CD4-positive, alpha-beta memory T cell (primary cell): ENCODE measurements at places on chromosomes 5 and 9. TPM values are rescaled to one million over a fixed set of nuclear protein-coding genes. Genes with fewer than 3 reads are reported as not detected.

- H3K4me1 ChIP-seq, result no peaks in the 10 kb centered on the region
- H3K27me3 ChIP-seq, result no peaks in the 10 kb centered on the region
- no peaks in the 10 kb centered on the region for H3K36me3 ChIP-seq
- DNase-seq, result no peak
Observed at GRCh38 chr5:122607818-122608217, 167.1 kb upstream of the SNX2 start.

DNA sequence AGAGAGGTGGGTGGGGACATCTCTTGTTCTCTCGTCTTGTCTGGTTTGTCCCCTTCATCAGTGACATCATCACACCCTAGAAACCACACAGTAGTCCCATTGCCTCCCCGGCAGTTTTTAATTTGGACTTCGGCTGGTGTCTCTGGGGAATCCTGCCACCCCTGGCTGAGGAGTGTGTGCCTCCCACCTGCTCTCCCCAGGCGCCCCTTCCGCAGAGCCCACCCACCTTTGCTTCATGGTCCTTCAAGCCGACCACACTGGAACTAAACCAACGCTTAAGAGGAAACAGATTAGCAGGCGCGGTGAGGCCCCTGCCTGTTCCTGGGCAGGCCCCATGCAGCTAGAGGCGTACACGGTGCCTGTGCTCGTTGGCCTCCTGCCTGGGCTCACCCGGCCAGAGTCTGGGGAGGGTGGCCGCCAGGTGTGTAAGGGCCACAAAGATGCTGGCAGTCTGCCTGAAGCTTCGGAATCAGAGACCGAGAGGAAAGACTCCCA is 107.6 kb upstream of the SPRY4 start:
- peak; percentile 71 for DNase-seq
- peak overlapping the region; percentile 62 for H3K27ac ChIP-seq
- no peaks in the 10 kb centered on the region for H3K27me3 ChIP-seq
- no peak overlapping the region for H3K4me3 ChIP-seq
- no peaks in the 10 kb centered on the region for H3K36me3 ChIP-seq

- no peak overlapping the region for H3K4me3 ChIP-seq
- peaks cover 10% of the 10 kb centered on the region for H3K27me3 ChIP-seq
- no peak for DNase-seq
- H3K27ac ChIP-seq, result no peak overlapping the region
- H3K4me1 ChIP-seq, result no peaks in the 10 kb centered on the region
Observed at GRCh38 chr5:179345183-179345432, 153 bp downstream of the ADAMTS2 start.

GRCh38 chr5:173835661-173836060 is 52.5 kb upstream of the CPEB4 start:
- H3K4me3 ChIP-seq, result no peak overlapping the region
- H3K27me3 ChIP-seq, result no peaks in the 10 kb centered on the region
- DNase-seq, result no peak
- H3K27ac ChIP-seq, result no peak overlapping the region

DNA sequence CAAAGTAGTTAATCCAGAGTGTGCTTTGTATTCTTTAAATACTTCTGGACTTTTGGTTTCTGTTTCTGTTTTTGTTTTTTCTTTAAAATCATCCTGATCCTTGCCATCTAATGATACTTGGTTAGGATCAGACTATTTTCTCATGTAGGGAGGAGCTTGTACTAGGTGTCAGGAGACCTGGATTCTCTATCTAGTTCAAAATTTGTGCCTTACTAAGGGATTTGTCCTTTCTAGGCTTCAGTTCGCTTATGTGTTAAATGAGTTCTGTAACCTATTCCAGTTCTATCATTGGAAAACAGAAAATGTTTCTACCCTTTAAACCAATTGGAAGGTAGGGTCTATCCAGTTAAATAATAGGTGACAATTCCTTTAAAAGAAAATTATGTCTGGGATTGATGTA is 3.3 kb upstream of the MEF2C start:
- H3K4me1 ChIP-seq, result peaks cover 22% of the 10 kb centered on the region
- H3K27ac ChIP-seq, result no peak overlapping the region
- no peak overlapping the region for H3K4me3 ChIP-seq
- H3K27me3 ChIP-seq, result peaks cover 5% of the 10 kb centered on the region
- no peaks in the 10 kb centered on the region for H3K36me3 ChIP-seq

DNA sequence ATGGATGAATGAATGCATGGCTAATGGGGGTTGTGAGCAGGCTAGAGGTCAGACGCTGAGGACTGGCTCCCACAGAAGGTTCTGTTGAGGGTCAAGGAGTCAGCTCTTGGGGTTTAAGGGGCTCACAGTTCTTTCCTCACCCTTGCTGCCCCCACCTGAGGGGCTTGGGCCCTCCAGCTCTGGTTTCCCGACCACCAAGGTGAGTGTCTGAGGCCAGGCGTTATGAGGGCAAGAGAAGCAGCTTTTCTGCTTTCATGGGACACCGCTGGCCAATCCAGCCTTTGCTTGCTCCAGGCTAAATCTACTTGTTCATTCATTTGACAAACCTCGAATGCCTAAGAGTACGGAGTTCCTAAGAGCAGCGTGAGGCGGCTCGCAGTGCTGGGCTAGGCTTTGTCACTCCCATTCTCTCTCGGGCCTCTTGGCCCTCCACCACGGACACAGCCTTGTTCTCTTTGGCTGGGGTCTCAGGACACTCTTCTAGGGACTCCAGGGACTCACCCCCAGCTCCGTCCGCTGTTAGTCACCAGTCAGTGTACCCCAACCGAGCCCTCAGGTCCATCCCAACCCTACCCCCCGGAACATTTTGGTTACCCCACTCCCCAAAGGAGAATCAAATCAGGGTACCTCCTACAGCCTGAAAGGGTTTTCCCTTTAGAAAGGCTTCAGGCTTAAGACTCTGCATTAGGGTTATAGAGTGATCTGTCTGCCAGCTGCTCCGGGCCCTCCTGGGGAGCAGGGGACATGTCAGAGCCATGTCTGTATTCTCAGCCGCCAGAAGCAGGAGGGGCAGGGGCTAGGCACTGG is 210.1 kb upstream of the MVB12B start:
- no peaks in the 10 kb centered on the region for H3K4me1 ChIP-seq
- H3K4me3 ChIP-seq, result no peak overlapping the region
- peaks cover 5% of the 10 kb centered on the region for H3K27me3 ChIP-seq
- no peak overlapping the region for H3K27ac ChIP-seq
- H3K36me3 ChIP-seq, result no peaks in the 10 kb centered on the region
- DNase-seq, result no peak

- no peaks in the 10 kb centered on the region for H3K27me3 ChIP-seq
- H3K36me3 ChIP-seq, result no peaks in the 10 kb centered on the region
- H3K27ac ChIP-seq, result no peak overlapping the region
- no peak overlapping the region for H3K4me3 ChIP-seq
Observed at GRCh38 chr5:110354915-110355644, 371.4 kb downstream of the TMEM232 start.

GRCh38 chr5:167921796-167922195 is 369.6 kb upstream of the WWC1 start:
- no peaks in the 10 kb centered on the region for H3K4me1 ChIP-seq
- H3K36me3 ChIP-seq, result no peaks in the 10 kb centered on the region
- DNase-seq, result no peak
- H3K4me3 ChIP-seq, result no peak overlapping the region
- no peaks in the 10 kb centered on the region for H3K27me3 ChIP-seq
- H3K27ac ChIP-seq, result no peak overlapping the region

DNA sequence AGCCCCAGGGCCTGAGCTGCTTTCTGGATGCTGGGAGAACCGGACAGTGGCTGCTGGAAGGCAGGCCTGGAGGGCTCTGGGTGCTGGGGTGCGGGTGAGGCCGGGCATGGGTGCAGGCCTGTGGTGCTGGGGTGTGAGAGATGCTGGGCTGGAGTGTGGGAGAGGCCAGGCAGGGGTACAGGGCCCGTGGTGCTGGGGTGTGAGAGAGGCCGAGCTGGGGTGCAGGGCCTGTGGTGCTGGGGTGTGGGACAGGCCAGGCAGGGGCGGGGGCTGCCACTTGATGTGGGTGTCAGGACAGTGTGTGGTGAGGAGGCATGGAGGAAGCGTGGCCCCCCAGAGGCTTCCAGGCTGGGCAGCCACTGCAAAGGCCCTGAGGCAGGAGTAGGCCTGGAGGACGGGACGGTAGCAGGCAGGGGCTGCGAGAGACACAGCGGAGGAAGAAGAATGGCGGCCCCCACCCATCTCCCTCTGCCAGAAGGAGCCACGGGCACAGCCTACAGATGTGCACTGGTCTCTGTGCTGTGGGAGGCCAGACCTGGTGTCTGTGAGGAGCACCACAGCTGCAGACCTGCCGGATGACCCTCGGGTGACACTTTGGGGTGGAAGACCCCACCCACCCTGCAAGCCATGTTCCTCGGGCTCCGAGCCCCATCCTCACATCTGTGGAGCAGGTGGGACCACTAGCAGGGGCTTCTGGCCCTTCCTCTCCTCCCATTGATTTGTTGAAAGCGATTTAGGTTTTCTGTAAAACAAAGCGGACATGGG is 9.3 kb downstream of the NKD2 start:
- no peak for DNase-seq
- no peaks in the 10 kb centered on the region for H3K27me3 ChIP-seq
- no peaks in the 10 kb centered on the region for H3K4me1 ChIP-seq
- no peaks in the 10 kb centered on the region for H3K36me3 ChIP-seq

GRCh38 chr9:34370970-34371880 is 5.5 kb downstream of the MYORG start:
- H3K4me1 ChIP-seq, result peaks cover 8% of the 10 kb centered on the region
- H3K27me3 ChIP-seq, result no peaks in the 10 kb centered on the region

- no peaks in the 10 kb centered on the region for H3K36me3 ChIP-seq
- no peaks in the 10 kb centered on the region for H3K27me3 ChIP-seq
- H3K4me1 ChIP-seq, result no peaks in the 10 kb centered on the region
Observed at GRCh38 chr9:137485343-137486140, 26.4 kb upstream of the NSMF start.

DNA sequence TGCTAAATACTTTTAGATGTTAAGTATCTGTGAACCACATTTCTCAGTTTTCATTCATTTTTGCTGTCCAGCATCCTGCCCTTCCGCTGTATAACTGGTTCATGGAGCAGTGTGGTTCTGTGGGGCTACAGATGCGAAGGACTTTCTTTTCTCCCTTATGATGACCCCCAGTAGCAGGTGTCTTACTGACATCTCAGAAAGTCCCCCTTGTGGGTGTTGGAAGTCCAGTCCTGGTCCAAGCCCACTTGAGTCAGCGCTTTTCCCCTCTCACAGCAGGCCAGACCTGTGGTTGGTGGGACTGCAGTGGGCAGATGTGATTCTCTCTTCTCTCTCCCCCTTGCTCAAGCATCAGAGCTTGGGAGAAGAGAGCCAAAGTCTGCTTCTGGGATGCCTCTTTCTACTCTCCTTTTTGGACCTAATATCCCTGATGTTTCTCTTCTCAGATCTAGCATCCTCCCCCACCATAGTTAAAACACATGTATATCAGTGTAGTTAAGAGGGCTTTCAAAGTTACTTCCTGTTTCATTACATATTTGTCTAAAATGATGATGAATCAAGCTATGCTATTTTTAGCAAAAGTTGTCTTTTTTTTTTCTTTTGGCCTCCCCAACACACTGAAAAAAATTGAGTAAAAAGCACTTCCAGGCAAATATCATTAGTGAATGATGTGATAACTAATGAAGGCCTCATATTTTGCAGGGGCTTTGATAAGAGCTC is 119.5 kb upstream of the ZNF618 start:
- H3K4me3 ChIP-seq, result no peak overlapping the region
- no peak overlapping the region for H3K27ac ChIP-seq
- no peaks in the 10 kb centered on the region for H3K36me3 ChIP-seq
- no peaks in the 10 kb centered on the region for H3K4me1 ChIP-seq
- peaks cover 6% of the 10 kb centered on the region for H3K27me3 ChIP-seq

DNA sequence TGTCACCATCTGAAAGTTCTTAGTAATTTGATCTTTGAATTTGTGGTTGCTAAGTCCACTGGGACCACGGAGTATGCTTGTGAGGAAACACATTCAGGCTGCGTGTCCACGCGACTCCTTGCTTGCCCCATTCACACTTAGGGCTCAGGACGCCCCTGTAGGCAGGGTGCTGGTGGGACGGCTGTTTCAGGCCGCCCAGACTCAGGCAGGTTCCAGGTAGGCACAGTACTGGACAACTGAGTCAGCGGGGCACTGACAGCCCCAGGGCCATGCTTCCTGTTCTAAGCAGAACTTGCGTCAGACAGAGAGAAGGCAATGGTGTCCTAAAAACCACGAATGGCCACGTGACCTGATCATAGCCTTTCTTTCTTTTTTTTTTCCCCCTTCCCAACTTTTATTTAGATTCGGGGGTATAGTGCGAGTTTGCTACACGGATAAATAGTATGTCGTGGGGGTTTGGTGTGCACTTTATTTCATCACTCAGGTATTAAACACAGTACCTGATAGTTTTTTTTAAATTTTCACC is 7.7 kb upstream of the RASGEF1C start:
- no peaks in the 10 kb centered on the region for H3K4me1 ChIP-seq
- no peaks in the 10 kb centered on the region for H3K36me3 ChIP-seq
- no peak for DNase-seq
- no peak overlapping the region for H3K4me3 ChIP-seq

- H3K27ac ChIP-seq, result no peak overlapping the region
- no peak overlapping the region for H3K4me3 ChIP-seq
- no peaks in the 10 kb centered on the region for H3K36me3 ChIP-seq
- H3K27me3 ChIP-seq, result no peaks in the 10 kb centered on the region
- no peaks in the 10 kb centered on the region for H3K4me1 ChIP-seq
Observed at GRCh38 chr9:18564018-18564880, 90.3 kb downstream of the ADAMTSL1 start.

GRCh38 chr9:19461135-19461534 is 52.3 kb downstream of the ACER2 start:
- no peaks in the 10 kb centered on the region for H3K27me3 ChIP-seq
- no peak overlapping the region for H3K27ac ChIP-seq
- no peak overlapping the region for H3K4me3 ChIP-seq
- peaks cover 15% of the 10 kb centered on the region for H3K4me1 ChIP-seq

GRCh38 chr5:151598984-151599383 is 7.9 kb upstream of the FAT2 start:
- no peak overlapping the region for H3K27ac ChIP-seq
- no peaks in the 10 kb centered on the region for H3K4me1 ChIP-seq
- H3K36me3 ChIP-seq, result no peaks in the 10 kb centered on the region
- no peak overlapping the region for H3K4me3 ChIP-seq
- H3K27me3 ChIP-seq, result no peaks in the 10 kb centered on the region

GRCh38 chr5:176162888-176163287 is 75.3 kb upstream of the SIMC1 start:
- no peaks in the 10 kb centered on the region for H3K27me3 ChIP-seq
- no peak overlapping the region for H3K4me3 ChIP-seq
- H3K4me1 ChIP-seq, result no peaks in the 10 kb centered on the region
- no peaks in the 10 kb centered on the region for H3K36me3 ChIP-seq

- no peaks in the 10 kb centered on the region for H3K36me3 ChIP-seq
- no peak for DNase-seq
- H3K4me3 ChIP-seq, result no peak overlapping the region
- H3K27ac ChIP-seq, result no peak overlapping the region
- no peaks in the 10 kb centered on the region for H3K27me3 ChIP-seq
- no peaks in the 10 kb centered on the region for H3K4me1 ChIP-seq
Observed at GRCh38 chr5:102068870-102069269, 227.2 kb downstream of the SLCO4C1 start.

The ROPN1L gene
- 0.47 TPM for total RNA-seq

The ZBED3 gene
- total RNA-seq, result 1.4 TPM

The COL15A1 gene
- not detected for total RNA-seq

The SPATA31D4 gene
- not detected for total RNA-seq

The F2RL2 gene
- total RNA-seq, result not detected

The FPGS gene
- 100 TPM for total RNA-seq
